ENCODE measurements at places on chromosomes 11 and 22. TPM values are rescaled to one million over a fixed set of nuclear protein-coding genes. Genes with fewer than 3 reads are reported as not detected.

GSTT4 gene
- total RNA-seq: not detected

PLEKHA7 gene
- 6.0 TPM for total RNA-seq

SHISA8 gene
- 2.3 TPM for total RNA-seq

DNA sequence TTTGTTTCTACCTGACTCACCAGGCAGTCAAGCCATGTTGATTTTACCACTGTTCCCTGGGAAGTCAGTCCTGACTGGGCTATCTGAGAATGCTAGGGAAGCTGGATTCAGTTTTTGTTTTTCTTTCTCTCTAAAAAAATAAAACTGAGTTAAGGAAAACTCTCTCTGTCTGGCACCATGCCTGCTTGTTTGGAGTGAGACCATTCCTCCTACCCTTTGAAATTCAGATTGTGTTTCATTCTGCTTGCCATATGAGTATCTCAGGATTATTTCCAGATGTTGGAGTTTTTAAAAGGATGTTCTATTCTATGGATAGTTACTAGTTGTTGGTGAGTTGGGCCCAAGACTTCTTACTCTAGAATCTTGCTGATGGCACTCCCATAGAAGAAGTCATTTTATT, 1917.0 kb downstream of the LRRC4C start:
- no peaks in the 10 kb centered on the region for H3K36me3 ChIP-seq
- no peak overlapping the region for H3K4me3 ChIP-seq
- H3K27me3 ChIP-seq: no peaks in the 10 kb centered on the region
- H3K4me1 ChIP-seq: no peaks in the 10 kb centered on the region
- no peak for DNase-seq

DNA sequence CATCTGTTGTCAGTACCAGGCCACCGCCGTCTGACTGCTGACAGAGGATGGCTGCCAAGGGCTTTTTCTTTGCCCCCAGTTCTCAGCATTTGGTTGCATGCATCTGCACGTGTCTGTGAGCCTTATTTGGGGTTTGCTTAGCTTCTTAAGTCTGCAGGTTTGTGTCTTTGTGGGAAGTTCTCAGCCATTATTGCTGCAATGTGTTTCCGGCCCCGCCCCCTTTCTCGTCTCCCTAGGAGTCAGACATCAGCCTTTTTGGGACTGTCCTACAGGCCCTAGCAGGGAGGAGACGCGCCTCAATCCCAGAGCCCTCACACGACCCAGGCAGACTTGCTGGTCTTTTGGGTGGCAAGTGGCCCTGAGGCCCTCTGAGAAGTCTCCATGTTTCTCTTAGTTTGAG, 8.0 kb downstream of the MOB2 start:
- H3K27me3 ChIP-seq: no peaks in the 10 kb centered on the region
- peaks cover 2% of the 10 kb centered on the region for H3K4me1 ChIP-seq
- no peak for DNase-seq
- no peak overlapping the region for H3K27ac ChIP-seq

- H3K4me3 ChIP-seq: no peak overlapping the region
- H3K27me3 ChIP-seq: no peaks in the 10 kb centered on the region
- H3K36me3 ChIP-seq: no peaks in the 10 kb centered on the region
- H3K27ac ChIP-seq: no peak overlapping the region
Measured at GRCh38 chr11:84430661-84431060, 1144.5 kb upstream of the CCDC90B start.

GRCh38 chr22:36873614-36874308, 13.0 kb downstream of the NCF4 start:
- H3K27me3 ChIP-seq: no peaks in the 10 kb centered on the region
- DNase-seq: peak; percentile 63
- peak overlapping the region; percentile 79 for H3K27ac ChIP-seq
- no peak overlapping the region for H3K4me3 ChIP-seq

GRCh38 chr11:122309262-122309925, 193.4 kb upstream of the BLID start:
- no peaks in the 10 kb centered on the region for H3K4me1 ChIP-seq
- no peak overlapping the region for H3K4me3 ChIP-seq
- H3K36me3 ChIP-seq: no peaks in the 10 kb centered on the region
- H3K27me3 ChIP-seq: peaks cover 3% of the 10 kb centered on the region
- no peak overlapping the region for H3K27ac ChIP-seq

GRCh38 chr11:110488446-110488845, 58.7 kb downstream of the FDX1 start:
- no peak overlapping the region for H3K4me3 ChIP-seq
- H3K27ac ChIP-seq: no peak overlapping the region
- H3K36me3 ChIP-seq: no peaks in the 10 kb centered on the region
- no peak for DNase-seq
- H3K4me1 ChIP-seq: no peaks in the 10 kb centered on the region

DNA sequence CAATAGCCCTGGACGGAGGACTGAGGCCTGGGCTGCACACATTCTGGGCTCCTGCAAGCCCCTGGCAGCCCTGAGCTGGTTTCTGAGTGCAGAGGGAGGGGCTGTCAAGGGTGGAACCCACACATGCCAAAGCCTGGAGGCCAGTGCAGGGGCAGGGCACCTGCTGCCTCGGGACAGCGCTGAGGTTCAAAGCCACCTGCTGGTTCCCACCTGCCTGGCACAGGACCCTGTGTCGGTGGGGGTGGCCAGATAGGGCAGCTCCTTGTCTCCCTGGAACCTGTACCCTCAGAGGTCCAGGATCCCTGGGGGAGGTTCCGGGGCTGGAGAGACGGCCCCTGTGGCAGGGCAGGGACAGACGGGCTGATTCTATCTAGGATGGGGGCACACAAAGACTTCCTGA, 40.8 kb downstream of the RTN4R start:
- H3K36me3 ChIP-seq: no peaks in the 10 kb centered on the region
- H3K4me3 ChIP-seq: no peak overlapping the region

- no peak overlapping the region for H3K27ac ChIP-seq
- DNase-seq: no peak
- H3K27me3 ChIP-seq: peaks cover 9% of the 10 kb centered on the region
- H3K4me1 ChIP-seq: no peaks in the 10 kb centered on the region
- H3K4me3 ChIP-seq: no peak overlapping the region
Measured at GRCh38 chr11:67014343-67014742, 8.6 kb upstream of the SYT12 start.

DNA sequence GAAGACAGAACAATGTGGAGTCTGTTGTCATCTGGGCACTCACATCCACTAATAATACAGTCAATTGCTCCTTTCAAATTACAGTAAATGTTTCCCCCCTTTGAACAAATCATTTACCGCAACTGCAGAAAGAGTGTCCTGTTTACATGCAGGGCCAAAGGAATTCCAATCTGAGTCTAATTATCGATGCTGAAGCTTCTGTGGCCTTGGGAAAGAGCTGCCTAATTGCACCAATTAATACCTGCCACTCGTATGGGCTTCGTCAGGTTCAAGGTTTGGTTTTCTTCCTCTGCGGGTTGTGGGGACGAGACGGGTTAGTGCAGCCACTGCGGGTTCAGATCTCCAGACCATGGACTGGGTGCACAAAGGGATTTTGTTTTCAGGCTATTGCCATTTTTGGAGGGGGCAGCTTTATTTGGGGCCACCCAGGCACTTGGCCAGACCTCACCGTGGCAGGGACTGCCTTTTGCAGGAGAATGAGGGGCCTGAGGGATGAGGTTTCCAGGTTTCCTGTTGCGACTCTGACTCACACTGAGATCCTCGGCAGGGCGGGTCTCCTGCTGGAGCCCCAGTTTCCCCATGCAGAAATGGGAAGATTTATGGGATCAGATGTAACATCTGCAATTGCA, 147.6 kb downstream of the MIAT start:
- no peaks in the 10 kb centered on the region for H3K27me3 ChIP-seq
- no peaks in the 10 kb centered on the region for H3K36me3 ChIP-seq
- H3K4me3 ChIP-seq: no peak overlapping the region
- no peak for DNase-seq
- H3K4me1 ChIP-seq: no peaks in the 10 kb centered on the region
- no peak overlapping the region for H3K27ac ChIP-seq

- H3K27ac ChIP-seq: no peak overlapping the region
- peaks cover 2% of the 10 kb centered on the region for H3K27me3 ChIP-seq
- no peaks in the 10 kb centered on the region for H3K36me3 ChIP-seq
- no peak for DNase-seq
- H3K4me1 ChIP-seq: no peaks in the 10 kb centered on the region
Measured at GRCh38 chr11:104259121-104259610, 95.2 kb upstream of the PDGFD start.
